ENCODE measurements at places on chromosomes 7 and 10.
A peak's percentile ranks its signal among the peaks of the same experiment; 100 is the strongest.

- no peak for DNase-seq
Observed at GRCh38 chr7:1098243-1099153, 10.6 kb downstream of the GPER1 start.

GRCh38 chr10:60964257-60965235, 20.6 kb upstream of the RHOBTB1 start:
- DNase-seq = peak; percentile 94

DNA sequence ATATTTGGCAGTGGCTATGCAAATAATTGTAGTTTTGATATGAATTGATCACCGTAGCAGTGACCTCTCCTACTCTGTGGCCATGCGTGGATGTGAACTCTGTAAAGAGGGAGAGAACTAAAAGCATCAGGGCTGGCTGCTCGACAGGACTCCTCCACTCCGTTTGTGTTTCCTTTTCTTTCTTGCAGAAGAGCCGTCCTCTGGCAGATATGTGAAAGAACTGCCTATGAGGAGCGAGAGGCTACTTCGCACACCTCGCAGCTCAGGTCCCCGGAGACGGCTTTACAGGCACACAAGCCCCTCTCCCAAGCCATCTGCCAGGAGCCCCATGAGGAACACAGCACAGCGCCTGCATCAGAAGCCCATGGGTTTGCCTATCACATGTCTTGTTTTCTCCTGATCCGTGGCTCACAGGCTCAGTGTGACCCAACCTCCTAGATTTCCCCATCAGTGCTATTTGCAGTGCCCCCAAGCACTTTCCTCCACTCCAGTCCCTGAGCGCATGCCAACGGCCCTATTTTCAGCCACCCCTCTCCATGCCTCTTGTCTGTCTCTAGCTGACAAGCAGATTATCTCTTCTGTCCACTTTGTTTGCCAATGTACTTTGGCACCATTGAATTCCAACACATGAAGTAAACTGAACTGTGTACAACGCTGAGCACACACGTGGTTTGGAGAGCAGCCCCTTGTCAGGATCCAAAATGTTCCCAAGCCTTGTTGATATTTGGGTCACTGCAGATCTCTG, 164.3 kb upstream of the AKR1E2 start:
- peak; percentile 33 for DNase-seq

DNA sequence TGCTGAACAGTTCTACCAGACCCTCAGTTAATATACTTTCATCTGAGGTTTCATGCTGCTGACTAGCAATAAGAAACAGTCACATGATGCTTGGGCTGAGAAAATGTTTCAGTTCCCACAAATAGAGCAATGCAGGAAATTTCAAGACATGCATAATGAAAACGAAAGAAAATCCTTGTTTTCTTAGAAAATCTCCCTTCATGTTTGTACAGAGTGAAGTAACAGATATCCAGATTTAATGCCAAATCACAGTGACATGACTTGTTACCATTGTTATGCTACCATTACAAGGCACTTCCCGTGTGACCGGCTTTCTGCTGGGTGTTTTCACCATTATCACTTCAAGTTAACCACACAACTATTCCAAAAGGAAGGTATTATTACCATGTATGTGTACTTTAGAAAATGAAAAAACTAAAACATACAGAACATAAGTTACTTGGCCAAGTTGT, 121.7 kb downstream of the DOCK4 start:
- DNase-seq = peak; percentile 62

DNA sequence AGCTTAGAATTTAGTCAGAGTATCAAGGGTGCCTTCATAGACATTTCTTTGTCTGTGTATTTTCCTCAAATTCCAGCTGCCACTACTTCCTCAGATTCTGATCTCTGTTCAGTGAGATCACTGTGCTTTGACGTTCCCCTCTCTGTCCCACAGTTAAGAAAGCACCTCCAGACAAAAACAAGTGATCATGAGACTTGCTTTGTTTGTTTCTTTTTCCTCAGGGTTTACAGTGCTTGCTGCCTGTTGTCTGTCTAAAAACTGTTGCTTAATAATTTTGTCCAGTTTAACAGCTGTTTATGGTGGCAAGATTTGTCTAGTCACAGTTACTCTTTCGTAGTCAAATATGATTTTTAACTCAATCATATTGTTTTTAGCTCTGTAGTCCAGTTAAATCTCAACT, 29.1 kb downstream of the TRUB1 start:
- peak; percentile 67 for DNase-seq

- DNase-seq = peak; percentile 30
Observed at GRCh38 chr10:83983578-83984255, 155.6 kb upstream of the GHITM start.

DNA sequence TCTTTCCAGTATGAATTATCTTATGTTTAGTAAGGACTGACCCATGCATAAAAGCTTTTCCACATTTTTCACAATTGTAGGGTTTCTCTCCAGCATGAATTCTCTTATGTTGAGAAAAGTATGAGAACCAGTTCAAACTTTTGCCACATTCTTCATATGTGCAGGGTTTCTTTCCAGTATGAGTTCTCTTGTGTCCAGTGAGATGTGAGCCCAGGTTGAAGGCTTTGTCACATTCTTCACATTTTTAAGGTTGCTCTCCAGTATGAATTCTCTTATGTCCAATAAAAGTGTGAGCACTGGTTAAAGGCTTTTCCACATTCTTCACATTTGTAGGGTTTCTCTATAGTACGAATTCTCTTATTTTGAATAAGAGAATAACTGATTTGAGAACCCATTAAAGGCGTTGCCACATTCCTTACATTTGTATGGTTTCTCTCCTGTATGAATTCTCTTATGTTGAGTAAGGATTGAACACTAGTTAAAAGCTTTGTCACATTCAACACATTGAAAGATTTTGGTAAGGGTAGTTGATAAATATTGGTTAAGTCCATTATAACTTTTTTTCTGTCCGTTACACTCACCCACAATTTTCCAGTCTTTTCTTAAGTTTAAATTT, 911.0 kb upstream of the ZNF722 start:
- no peak for DNase-seq

DNA sequence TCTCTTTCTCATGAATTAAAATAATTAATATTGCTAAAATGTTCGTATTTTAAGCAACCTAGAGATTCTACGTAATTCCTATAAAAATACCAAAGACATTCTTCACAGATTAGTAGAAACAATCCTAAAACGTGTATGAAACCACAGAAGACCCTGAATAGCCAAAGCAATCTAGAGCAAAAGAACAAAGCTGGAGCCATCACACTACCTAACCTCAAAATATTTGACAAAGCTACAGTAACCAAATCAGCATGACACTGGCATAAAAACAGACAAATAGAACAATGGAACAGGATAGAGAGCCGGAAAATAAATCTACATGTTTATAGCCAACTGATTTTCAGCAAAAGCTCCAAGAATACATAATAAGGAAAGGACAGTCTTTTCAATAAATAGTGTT, 105.5 kb upstream of the PTN start:
- DNase-seq = no peak

GRCh38 chr7:128128401-128128800, 97.2 kb upstream of the LRRC4 start:
- DNase-seq = no peak
